ENCODE measurements at places on chromosomes 11 and 22.

GRCh38 chr22:19226428-19226827 lies 47.9 kb upstream of the SLC25A1 start:
- no peak for DNase-seq

DNA sequence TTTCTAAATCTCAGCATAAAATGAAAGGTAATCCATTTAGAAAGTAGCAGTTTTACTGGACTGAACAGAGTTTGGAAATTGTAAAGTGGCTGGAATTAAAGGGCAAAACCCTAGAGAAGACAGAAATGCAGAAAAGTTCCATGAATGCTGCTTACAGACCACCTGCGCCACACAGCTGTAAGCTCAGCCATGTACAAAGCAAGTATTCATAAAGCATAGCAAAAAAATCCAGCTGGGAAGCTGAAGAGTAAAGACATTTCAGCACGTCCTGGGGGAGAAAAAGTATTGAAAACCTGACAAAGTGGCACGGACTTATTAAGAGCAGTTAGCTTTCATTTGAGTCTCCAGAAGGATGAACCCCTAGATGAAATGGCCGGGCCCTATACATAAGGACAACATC lies 220.1 kb upstream of the CNTN5 start:
- DNase-seq, result no peak

DNA sequence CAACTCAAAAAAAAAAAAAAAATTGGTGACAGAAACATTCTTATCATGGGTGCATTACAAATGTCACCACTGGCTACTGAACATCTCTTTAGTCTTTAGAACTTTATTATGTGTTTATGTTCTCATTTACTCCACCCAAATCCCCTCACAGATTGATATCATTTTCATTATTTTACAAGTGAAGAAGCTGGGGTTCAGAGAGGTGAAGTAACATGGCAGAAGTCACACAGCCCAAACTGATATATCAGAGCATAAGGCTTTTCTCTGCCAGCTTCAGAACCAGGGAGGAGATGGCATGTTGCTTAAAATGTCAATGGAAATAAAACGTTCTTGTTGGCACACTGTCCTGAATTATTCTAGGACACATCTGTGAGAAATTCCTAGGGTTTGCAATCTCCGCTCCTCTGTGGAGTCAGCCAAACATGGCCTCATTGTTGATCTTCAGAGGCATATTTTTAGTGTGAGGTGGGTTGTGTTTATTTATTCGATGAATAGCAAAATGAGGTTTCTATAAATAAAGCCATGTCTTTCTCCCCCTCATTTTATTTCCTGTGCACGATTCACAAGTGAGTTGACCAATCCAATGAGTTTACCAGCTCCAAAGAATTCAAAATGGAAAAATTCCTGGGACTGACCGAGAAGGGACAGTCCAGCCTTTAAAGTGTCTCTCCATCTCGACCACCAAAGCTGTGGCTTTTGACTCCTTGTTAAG lies 72.9 kb upstream of the ANO1 start:
- no peak for DNase-seq

DNA sequence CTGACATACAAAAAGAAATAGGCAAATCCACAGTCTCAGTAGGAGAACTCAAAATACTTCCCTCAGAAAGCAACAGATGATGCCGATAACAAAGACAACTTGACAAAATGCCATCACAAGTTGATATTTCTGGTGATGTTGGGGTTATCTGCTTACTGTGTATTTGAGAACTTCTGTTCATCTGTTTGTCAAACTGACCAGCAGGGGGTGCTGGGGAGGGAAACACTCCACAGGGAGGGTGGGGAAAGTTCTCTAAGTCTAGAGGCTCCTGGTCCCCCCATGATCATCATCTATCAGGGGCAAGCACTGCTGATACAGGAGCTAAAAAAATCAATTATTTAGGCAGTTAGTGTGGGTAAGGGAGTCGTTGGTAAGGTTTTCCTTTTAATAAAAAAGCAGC lies 19.2 kb downstream of the GLYATL1 start:
- peak; percentile 57 for DNase-seq

DNA sequence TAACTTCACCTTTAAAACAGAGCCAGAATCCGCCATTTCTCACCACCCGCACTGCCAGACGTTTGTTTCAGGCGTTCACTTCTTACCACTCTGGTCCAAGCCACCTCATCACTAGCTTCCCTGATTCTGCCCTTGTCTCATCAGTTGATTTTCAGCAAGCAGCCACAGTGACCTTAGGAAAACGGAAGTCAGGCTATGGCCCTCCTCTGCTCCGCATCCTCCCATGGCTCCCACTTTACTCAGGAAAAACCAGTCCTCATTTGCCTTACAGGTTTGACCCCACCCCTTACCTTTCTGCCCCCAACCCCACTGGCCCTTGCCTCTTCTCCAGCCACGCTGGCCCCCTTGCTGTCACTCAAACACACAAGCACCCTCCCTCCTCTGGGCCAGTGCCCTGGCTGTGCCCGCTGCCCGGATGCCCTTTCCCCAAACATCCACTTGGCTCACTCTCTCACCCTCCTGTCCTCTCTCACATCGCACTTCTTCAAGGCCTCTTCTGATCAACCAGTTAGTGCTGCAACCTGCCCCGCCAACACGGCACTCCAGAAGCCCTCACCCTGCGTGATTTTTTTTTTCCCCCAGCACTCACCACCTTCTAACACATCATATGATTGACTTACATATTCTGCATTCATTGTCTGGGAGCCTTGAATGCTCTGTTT lies 18.9 kb downstream of the TPST2 start:
- no peak for DNase-seq

Data from WTC11 (cell line).